Aorta (tissue), 5 donors: ENCODE measurements at places on chromosomes 2 and 18.

DNA sequence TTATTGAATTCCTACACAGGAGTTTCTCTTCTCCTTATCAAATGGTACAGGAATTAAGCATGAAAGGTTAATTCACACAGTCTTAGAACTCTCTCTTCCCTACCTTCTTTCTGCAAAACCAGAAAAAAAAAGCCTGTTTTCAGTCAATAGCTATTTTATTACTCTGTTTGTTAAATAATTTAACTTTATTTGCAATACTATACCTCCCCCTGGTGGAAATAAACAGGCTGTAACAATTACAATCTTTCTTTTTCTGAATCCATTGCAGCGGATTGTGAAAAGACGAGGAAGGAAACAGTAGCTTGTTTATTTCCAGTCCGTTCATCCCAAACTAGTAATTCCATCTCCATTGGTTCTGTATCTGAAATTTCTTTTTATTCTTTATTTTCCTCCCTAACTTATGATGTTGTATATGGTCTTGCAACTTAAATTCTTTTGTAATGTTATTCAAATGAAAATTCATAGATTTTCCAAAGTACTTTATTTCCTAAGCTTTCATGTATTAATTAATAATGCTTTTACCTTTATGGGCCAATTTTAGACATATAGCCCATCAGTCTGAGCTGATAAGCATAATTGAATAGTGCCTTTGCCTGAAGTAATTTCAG lies 165.2 kb downstream of the SH3BP4 start:
- DNase-seq, result no peak

- DNase-seq, result no peak
Observed at GRCh38 chr2:97704989-97705388, 8.4 kb upstream of the ZAP70 start.

GRCh38 chr2:43737097-43737854 lies 36.6 kb upstream of the DYNC2LI1 start:
- peak; percentile 61 for DNase-seq

DNA sequence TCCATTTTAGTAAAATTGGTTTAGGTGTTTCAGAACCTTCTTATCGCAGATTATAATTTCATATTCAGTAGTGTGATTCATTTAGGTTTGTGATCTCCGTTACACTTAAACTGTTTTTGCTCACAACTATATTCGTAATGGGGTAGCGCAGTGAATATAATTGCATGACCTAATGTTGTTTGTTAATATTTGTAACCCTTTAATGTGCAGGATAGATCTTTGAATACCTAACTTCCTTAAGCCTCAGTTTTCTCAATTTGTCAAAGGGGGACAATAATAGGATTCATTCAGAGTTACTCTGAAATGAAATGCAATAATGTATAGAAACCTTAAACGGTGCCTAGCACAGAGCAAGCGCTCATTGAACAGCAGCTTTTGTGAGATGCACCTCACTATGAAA lies 558 bp upstream of the ZDBF2 start:
- DNase-seq, result no peak

- no peak for DNase-seq
Observed at GRCh38 chr18:9135912-9136314, 668 bp upstream of the ANKRD12 start.

- peak; percentile 74 for DNase-seq
Observed at GRCh38 chr18:48780201-48780912, 170.4 kb downstream of the SMAD7 start.

- DNase-seq, result no peak
Observed at GRCh38 chr18:26483633-26484032, 64.7 kb downstream of the KCTD1 start.

GRCh38 chr2:237749002-237749401 lies 49.6 kb upstream of the RBM44 start:
- no peak for DNase-seq

GRCh38 chr2:70046534-70046933 lies 40.7 kb upstream of the PCBP1 start:
- no peak for DNase-seq

DNA sequence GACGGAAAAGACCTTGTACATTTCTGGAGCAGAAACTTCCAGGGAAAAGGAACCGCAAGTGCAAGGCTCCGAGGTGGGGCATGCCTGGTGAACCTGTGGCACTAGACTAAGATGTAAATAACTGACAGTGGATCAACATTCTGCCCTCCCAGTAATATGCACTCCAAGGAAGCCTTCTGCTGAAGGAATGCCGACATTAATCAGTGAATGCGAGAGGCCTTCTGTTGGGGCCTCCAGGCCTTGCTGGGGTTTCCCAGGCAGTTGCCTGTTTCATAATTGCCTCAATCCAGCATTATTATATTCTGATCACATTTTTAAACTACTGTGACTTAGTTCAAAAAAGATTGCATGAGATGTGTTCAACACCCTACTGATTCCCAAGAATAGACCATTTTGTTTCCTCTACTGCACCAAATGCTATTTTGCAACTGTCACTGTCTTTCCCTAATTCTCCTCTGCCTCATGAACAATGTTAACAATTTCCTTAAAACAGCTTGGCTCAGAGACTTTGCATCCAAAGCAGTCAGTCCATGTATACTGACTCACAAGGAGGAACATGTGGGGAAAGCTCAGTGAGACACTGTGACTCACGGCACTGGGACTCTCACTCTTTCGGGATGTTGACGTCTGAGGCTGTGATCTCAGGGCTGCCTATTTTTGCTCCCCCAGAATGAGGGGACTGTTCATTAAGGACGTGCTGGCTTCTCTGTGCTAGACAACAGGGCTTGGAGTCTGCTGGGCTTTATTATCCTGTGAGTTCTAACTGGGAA lies 10.5 kb upstream of the DSG2 start:
- no peak for DNase-seq

DNA sequence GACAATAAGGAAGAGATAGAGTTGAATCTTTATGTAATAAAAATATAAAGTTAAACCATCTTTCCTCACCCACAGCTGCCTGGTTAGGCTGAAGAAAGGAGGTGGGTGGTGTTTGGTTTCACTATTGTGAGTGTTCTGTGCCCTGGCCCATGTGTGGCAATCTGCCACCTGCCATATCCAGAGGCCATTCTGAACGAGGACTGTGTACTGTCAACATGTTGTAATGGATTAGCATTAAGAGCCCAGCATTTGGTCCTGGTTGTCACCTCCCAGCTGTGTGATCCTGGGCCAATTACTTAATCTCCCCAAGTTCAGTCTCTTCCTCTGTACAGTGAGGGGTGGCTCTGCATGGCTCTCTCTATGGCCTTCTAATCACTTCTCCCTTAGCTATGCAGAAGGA lies 118.2 kb upstream of the SEC11C start:
- DNase-seq, result no peak

DNA sequence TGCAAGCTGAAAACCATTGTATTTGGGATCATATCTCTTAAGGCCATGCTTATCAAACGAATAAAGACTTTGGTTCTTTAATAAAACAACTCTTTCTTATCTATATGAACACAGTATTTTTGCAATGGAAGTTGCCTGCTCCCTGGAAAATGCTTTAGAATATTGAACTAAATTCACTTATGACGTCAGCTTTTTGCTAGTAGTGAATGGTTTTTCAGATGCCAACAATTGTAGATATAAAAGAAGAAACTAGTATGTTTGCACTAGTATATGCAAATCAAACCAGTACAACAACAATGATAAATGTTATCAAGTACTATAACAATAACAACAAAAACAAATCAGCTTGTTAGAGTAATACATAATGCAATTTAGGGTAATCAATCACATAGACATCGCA lies 1462.9 kb downstream of the SUCLG1 start:
- no peak for DNase-seq

GRCh38 chr2:41709702-41710599 lies 337.9 kb upstream of the PKDCC start:
- no peak for DNase-seq

DNA sequence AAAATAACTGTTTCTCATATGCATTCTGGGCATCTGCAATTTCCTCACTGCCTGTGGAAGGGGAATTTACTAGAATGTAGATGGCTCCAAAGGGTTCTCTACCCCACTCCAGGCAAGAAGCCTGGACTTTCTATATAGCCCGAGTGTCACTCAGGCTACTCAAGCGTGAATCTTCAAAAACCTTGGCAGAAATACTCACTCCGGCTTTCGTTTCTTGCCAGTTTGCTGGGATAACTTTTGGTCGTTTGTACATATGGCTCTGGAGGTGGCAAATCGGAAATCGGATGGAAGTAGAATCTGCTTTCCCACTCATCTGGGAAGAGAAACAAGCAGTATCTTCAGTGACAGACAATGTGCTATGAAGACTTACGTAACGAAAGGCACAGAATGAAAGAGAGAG lies 30.7 kb downstream of the WIPF1 start:
- no peak for DNase-seq

DNA sequence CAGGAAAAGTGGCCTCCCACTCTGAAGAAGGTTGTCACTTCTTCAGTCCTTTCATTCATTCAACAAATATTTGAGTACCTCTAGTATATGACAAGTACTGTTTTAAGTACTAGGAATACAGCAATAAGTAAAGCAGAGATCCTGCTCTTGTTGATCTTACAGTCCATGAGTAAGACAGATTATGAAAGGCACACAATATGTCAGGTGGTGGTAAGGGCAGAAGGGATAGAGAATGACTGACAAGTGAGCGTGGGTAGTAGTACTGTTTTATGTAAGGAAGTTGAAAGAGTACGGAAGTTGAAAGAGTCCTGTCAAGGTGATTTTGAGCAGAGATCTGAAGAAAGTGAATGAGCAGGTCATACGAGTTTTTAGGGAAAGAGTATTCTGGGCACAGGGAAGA lies 111.3 kb downstream of the GALNT1 start:
- no peak for DNase-seq
